ENCODE measurements at places on chromosomes 6 and 20.
A peak's percentile ranks its signal among the peaks of the same experiment; 100 is the strongest.

GRCh38 chr20:62066339-62066982 lies 780 bp upstream of the TAF4 start:
- peak; percentile 46 for DNase-seq

DNA sequence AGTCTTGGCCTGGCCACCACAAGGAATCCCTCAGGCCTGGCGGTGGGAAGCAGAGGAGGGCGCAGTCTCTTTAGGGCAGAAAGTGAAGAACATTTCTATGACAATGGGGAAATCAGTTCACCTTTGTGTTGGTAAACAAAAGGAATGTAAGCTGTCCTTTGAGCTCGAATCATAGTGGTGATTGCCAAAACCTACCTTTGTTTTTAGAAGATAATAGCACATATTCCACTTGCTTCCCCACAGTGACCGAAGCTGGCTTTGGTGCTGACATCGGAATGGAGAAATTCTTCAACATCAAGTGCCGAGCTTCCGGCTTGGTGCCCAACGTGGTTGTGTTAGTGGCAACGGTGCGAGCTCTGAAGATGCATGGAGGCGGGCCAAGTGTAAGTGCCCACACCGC lies 144.1 kb downstream of the MTHFD1L start:
- DNase-seq: no peak

DNA sequence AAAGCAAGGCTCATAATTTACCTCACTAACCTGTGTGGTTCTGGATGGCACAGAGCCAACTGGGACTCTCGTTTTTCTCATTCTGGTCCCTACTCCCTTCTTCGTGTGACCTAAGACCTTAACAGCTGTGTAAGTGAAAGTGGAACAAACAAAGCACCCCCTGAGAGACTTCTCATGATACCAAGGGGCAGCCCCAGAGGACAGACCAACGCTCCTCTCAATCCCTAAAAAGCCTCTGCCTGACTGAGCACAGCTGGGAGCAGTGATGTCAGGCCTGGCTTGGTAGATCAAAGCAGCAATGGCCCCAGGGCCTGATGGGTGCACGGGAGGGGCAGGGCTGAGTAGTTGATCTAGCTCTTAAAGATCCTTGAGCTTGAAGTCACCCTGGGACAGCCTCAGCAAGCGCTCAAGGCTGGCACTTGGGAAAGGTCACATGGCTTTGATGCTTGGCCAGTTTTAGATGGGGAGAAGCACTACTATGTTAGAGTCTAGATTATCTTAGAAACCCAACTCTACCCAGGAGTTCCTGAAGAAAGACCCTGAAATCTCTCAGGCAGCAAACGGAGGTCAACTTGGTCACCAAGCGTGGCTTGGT lies 16.2 kb upstream of the TGM2 start:
- DNase-seq: no peak

- DNase-seq: no peak
Measured at GRCh38 chr20:7124120-7124519, 356.6 kb downstream of the BMP2 start.

GRCh38 chr20:33391722-33392415 lies 9.4 kb downstream of the CDK5RAP1 start:
- no peak for DNase-seq

DNA sequence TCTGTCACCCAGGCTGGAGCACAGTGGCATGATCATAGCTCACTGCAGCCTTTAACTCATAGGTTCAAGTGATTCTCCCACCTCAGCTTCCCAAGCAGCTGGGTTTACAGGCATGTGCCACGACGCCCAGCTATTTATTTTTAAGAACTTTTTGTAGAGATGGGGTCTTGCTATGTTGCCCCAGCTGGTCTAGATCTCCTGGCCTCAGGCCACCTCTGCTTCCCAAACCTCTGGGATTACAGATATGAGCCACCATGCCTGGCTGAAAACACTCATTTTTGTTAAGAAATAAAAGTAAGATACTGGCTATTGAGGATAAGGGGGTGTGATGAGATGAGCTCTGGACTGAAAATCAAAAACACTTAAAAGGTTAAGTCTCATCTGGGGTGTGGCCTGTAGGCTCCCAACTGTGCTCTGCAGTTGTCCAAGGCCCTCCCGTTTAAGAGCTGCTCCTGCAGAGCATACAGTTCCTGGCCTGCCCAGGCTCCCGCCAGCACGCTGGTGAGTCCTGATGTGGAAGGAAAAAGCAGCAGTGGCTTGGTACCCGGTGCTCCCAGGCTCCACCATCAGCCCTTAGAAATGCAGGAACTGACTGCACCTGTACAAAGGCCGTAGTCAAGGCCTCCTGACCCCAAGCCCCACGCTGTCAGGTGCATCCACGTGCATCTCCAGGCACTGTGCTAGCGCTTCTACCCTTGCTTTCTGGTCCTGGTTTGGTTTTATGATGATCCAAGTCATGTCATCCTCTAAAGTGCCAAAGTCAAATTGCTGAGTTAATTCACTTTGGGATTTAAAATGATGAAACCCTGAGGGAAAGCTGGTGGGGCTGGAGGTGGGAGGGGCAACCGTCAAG lies 111.5 kb downstream of the TMEM242 start:
- DNase-seq: no peak

DNA sequence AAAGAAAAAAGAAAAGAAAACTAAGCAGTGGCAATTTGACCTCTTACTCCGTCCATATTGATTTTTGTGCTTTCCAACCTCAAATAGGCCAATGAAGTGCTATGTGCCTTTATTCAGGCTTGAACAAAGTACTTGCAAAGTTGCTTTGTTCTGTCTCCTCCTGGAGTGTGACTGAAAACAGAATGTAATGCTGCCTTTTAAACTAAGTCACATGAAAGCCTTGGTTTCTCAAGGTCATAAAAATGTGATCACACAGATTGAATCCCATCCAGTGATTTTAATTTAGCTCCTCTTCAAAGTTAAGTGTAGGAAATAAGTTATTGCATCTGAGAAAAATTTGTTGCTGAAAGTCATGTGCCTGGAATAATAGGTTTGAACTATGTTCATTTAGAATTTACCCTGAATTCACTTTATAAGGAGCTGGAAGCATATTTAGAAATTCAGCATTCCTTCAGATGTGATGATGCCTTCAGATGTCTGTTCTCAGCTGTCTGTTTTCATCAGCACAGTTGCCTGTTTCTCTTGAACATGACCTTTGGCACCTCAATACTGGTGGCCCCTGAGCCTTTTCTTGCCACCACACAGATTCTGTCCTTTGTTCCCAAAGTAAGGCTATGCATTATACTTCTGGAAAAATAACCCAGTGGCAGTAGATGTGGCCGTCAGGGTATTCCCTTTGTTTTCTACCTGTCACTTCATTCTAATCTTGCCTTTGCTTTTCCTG lies 48.8 kb downstream of the KIZ start:
- no peak for DNase-seq

- DNase-seq: no peak
Measured at GRCh38 chr20:41533537-41534136, 84.5 kb downstream of the CHD6 start.

- peak; percentile 77 for DNase-seq
Measured at GRCh38 chr6:158630938-158631616, 13.5 kb downstream of the DYNLT1 start.

- no peak for DNase-seq
Measured at GRCh38 chr6:40582892-40583291, 4.3 kb downstream of the LRFN2 start.

DNA sequence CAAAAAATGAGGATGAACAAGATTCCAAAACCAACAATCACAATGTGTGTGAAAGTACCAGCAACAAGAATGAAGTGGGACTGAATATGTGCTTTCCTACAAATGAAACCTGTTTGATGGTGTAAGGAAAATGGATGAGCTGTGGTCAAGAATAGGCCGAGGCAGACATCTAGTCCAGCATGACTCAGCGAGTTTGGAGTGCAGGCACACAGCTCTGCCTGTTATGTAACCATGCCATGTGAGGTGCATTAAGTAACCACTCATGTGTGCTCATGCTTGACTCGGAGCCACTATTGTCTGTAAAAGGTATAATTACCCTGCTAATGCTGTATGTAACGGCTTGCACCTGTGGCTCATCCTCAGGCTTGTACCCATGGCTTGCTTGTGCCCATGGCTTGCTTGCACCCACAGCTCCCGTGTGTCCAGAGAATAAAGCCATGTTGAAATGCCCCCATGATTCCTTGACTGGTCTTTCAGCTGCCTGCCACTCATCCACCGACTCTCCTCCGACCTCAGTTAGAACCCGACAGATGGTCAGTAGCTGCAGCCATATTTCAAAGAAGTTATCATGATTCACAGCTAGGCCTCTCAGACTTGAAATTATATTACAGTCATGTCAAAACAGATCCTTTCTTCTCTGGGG lies 98.7 kb downstream of the BACH2 start:
- peak; percentile 88 for DNase-seq

GRCh38 chr6:150898399-150899170 lies 33.1 kb downstream of the MTHFD1L start:
- no peak for DNase-seq

DNA sequence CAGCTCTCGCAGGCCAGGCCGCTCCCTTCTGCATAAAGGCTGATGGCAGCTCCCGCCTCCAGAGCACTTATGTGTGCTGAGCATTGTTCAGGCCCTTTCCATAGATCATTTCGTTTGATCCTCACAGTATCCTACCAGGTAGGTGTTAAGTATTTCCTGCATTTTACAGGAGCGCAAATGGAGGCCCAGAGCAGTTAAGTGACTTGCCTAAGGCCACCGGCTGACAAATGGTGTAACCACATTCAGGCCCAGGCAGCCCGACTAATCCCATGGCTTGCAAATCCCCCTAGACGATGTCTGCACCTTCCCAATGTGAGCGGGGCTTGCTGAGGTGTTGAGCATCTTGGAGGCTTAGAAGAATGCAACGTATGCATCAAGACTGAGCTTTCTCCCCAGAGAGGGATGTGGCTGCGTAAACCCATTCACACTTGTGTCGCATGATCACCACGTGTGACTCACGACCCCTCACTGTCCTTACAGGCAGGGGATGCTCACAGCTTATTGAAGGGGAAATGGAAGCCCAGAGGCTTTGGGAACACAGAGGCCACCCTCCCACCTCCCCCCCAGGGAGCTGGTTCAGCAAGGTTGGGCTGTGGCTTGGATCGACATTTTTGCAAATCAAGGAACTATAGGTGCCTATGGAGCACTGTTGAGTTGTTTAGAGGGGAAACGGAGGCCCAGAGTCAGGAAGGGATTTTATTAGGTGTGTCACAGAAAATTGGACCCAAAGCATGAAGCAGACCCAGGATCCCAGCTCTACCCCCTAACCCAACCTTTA lies 7.0 kb downstream of the BPIFB2 start:
- no peak for DNase-seq

DNA sequence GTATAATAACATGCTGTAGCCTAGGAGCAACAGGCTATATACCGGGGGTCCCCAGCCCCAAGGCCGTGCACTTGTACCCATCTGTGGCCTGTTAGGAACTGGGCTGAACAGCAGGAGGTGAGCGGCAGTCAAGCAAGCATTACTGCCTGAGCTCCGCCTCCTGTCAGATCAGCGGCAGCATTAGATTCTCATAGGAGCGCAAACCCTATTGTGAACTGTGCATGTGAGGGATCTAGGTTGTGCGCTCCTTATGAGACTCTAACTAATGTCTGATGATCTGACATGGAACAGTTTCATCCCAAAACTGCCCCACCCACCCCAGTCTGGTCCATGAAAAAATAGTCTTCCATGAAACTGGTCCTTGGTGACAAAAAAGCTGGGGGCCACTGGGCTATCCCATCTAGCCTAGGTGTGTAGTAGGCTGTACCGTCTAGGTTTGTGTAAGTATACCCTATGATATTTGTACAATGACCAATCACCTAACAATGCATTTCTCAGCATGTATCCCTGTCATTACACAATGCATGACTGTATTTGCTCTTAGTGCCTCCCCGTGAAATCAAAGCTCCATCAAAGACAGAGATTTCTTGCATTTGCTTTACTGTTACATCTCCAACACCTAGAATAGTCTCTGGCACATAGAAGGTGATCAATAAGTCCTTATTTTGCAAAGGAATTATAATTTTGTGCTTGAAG lies 30.8 kb downstream of the NHSL1 start:
- peak; percentile 89 for DNase-seq

DNA sequence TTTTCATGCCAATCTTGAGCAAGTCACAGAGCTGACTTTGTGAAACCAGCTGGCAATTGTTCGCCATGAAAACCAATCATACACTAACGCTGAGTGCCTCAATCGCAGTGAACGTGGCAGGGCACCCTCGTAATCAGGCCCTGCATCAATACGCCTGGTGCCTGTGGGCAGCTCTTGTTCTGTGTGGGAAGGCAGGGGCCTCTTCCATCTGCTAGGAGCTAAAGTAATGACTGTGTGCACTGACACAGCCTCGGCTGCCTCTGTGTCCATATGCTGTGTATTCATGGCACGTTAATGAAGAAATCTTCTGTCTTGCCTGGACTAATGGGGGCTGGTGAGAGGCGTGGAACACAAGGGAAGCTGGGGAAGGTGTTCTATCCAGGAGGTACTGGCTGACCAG lies 27.8 kb upstream of the SYNDIG1 start:
- no peak for DNase-seq

GRCh38 chr6:79868098-79868722 lies 79.1 kb downstream of the ELOVL4 start:
- peak; percentile 77 for DNase-seq

DNA sequence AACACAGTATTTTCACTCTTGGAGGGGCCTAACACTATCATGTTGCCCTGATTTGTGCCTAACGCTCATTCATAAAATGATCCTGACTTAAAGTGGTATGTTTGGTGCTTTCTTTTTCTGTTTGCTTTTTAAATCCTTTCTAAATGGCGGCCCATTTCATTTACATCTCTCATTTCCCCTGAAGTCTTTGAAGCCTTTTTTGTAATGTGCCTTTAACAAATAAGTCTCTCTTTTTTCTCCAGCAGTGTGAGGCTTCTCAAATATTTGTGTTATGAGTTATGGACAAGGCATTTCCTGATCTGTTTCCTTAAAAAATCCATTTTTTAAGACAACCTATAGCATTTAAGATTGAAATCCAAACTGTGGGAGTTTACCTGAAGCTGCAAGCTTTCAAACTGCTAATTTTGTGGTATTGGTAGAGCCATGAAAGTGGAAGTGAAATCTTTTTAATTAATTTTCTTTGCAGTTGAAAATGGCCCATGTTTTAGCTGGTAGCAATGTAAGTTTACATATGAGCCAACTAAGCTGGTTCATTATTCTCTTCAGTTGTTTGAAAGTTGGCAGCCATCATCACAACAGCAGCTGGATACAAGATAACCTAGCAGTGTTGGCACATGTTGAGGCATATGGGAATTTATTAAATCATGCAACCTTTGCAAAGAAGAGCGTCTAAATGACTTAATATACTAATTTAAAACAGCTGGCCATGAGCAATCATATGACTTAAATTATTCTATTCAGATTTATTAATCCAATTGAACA lies 469.7 kb downstream of the CDKAL1 start:
- peak; percentile 55 for DNase-seq

All from epithelial cell of esophagus (primary cell).